Ovary (tissue), 10 donors: ENCODE measurements at places on chromosomes 6 and 20.

DNA sequence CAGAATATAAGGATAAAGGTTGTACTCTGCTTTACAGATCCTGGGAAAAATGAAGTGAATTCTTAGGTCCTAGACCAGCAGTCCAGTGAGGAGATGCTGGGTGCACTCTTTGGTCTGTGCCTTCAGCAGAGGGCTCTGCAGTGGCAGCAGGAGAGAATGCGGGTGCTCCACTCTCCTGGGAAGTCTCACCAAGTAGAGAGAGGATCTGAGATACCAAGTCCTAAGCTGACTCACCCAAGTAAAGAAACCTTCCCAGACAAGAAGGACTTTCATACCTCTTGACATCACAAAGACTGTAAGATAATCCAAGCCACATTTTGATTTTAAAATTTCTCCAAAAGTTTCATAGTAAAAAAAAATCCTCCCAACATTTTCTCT is 116.9 kb upstream of the EMILIN3 start:
- no peak for DNase-seq

- DNase-seq = no peak
Measured at GRCh38 chr6:46017726-46018125, 2.1 kb upstream of the CLIC5 start.

GRCh38 chr6:135269481-135269891 is 88.4 kb downstream of the MYB start:
- no peak for DNase-seq

GRCh38 chr6:71045296-71045695 is 88.4 kb upstream of the B3GAT2 start:
- no peak for DNase-seq
